ENCODE measurements at places on chromosomes 1 and 21.

DNA sequence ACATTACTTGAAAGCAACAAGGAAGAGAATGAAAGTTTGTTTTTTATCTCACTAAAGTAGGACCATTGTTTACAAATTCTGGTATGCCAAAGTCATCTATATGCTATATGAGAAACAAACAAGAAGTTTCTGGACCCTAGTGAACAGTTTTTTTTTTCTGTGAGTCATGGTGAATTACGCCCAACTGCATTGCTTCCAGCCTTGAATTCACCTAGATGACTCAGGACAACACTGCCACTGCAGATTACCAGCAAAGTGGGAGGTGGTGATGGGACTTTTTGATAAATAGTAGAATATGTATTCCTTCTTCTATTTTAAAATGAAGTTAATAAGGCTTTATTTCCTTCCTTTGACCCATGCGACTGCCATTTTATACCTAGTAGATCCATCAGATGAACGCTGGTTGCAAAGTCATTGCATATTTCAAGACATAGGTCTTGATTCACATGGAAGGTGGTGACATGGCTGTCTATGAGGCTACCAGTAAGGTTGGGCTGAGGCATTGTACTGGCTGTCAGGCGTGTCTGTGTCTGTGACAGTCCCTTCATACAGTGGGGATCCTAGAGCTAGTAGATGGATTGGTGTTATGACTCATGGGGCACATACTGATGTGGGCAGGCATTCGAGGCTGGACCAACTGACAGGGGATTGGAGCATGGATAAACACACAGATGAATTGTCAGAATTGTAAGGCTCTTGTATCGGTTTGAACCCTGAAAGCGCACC, 49.1 kb upstream of the APOBEC4 start:
- no peak for DNase-seq

DNA sequence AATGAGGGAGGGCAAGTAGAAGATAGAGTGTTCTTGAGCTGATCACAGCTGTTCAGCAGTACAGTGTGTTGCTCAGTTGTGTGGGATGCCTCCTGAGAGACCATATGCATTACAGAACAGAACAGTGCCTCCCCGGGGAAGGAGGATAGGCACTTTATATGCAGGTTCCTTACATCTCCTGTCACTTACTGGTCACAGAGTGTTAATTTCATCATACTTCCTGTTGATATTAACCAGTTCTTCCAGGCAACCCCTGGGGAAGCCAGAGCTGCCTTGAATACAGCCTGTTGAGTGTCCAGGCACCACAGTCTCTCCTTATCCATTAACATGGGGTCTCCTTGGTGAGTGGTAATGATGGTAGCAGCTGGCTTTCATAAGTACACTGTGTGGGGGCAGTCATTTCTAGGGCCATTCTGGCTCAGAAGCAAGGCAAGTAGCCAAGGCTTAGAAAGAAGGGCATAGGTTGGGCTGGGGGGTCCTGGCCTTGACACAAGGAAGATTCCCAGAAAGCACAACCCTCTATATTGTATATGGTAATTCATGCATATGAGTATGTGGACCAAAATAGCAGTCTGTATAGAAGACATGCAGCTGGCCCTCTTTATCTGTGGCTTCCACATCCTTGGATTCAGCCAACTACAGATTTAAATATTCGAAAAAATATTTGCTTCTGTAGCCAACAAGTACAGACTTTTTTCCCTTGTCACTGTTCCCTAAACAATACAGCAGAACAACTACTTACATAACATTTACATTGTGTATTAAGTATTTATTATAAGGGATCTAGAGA, 142.4 kb downstream of the ZP4 start:
- no peak for DNase-seq

DNA sequence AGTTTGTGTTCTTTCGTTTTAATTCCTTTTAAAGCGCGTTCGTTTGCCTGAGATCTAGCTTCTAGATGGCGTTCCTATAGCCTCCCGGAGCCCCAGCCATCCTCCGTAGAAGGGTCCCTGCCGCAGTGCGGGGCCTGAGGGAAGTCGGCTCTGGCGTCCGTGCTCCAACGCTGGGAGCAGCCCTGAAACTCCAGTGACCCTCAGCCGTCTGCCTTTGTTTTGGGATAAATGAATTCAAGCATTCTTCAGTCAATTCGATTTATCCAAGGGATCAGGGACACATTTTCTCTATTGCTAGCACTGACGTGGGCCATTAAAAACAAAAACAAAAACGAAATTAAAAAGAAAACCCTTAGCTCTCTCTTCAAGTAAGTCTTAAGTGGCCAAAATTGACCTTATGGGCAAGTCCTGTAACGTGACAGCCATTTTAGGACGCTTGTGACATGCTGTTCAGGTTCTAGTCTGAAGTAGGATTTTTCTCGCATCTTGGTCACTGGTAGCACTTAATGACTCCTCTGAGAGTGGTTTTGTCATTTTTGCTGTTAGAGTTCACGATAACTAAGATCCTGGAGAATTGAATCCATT, 742 bp upstream of the HSPA13 start:
- no peak for DNase-seq

GRCh38 chr1:205091043-205091740, 6.9 kb upstream of the TMEM81 start:
- DNase-seq, result no peak

- DNase-seq, result no peak
Observed at GRCh38 chr1:226268421-226269124, 40.4 kb downstream of the LIN9 start.
